ENCODE measurements at places on chromosomes 5 and 9.
A peak's percentile ranks its signal among the peaks of the same experiment; 100 is the strongest.

DNA sequence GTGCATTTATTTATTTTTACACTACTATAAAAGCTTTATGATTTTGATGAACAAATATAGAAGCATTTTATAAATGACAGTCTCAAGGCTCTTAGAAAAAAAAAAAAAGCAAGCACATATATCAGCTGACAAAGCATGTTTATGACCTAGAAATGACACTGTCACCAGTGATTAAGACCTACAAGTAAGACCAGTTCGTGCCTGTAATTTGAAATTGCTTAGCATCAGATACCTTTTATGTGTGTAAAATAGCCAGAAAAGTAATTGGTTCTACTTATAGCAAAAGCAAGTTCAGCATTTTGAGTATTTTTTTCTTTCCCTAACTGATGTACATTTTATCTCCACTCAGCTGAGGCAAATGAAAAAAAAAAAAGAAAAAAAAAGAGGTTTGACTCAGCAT, 808.4 kb downstream of the CDH18 start:
- no peak for DNase-seq

DNA sequence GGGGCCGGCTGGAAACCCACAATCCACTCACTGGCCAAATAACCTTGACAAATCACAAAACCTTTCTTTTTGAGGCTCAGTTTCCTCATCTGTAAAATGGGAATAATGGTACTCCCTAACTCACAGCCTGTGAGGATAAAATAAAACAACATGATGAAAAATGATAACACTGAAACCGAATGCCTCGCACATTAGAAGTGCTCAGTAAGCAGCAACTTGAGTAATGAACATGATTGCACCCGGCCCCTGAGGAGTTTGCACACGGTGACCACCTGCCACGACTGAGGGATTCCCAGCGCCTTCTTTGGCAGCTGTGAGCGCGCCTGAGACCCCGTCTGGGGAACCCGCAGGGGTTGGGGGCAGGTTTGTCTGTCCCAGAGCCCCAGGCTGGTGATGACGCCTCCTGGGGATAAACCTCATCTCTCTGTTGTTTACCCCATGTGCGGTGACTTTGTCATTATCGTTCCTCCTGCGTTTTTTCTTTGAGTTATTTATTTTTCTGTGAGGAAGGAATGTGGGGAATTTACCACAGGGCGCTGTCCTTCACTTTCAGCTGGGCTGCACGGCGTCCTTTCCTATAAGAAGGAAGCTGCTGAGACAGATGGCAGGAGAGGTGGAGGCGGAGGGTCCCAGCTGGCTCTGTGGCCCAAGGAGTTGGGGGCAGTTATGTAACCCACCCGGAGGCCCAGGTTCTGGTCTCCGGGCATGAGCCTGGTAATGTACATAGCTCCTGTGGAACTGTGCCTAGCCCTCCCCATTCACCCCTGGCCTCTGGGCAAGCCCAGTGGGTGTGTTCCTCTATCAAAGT, 3.0 kb upstream of the SYNPO start:
- DNase-seq = peak; percentile 18

GRCh38 chr9:87479801-87480201, 17.9 kb upstream of the DAPK1 start:
- no peak for DNase-seq

DNA sequence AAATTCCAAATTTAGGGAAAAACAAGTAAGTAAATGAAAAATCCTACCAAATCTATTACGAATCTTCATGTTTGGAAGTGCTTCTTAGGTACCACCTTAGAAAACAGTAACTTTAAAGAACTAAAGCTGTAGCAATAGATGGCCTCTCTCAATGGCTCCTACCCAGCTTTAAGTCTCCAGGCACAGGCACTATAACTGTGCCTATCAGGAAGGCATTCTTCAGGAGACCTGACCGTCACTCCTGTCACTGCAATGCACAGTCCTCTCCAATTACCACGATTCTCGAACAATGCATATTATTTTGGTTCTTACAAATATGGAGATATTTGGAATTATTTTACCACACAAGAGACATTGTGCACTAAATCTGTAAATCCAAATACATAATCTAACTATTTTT, 12.9 kb downstream of the NFIB start:
- DNase-seq = no peak

GRCh38 chr5:120507800-120508463, 43.8 kb downstream of the PRR16 start:
- DNase-seq = no peak
